T47D (cell line): ENCODE measurements at places on chromosomes 7 and 10.

- no peak for DNase-seq
Measured at GRCh38 chr7:74010407-74010806, 17.6 kb upstream of the ELN start.

DNA sequence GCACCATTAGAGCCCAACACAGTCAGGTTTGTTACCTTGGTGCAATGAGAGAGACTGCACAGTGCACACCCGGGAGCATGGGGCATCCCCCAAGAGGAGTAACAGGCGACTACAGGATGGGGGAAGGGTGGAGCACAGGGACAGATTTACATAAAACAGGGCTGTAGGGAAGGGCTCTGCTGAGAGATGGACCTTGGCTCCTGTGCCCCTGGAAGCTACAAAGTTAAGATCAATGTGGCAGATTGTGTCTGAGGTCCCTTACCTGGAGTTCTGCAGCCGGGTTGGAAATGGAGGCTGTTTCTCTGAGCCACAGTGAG lies 13.7 kb upstream of the SLC18A3 start:
- no peak for DNase-seq

DNA sequence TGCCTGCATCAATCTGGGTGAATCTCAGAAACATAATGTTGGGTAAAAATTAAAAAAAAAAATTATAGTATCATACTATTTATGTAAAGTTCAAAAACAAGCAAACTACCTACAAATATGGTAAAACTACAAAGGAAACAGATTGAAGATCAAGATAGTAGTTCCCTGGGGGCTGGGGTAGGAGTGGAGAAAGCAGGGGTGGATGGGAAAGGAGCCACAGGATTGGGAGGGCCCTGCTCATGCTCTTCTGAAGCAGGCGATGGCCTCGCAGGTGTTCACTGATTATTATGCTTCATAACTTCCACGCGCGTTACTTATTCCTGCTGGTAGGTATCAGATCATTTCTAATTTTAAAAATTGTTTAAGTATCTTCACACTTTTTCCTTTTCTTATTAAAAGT lies 96.0 kb upstream of the GATA3 start:
- no peak for DNase-seq

GRCh38 chr7:77940647-77941046 lies 142.1 kb downstream of the PHTF2 start:
- peak; percentile 30 for DNase-seq

- DNase-seq: no peak
Measured at GRCh38 chr10:3480281-3480989, 304.6 kb downstream of the KLF6 start.

DNA sequence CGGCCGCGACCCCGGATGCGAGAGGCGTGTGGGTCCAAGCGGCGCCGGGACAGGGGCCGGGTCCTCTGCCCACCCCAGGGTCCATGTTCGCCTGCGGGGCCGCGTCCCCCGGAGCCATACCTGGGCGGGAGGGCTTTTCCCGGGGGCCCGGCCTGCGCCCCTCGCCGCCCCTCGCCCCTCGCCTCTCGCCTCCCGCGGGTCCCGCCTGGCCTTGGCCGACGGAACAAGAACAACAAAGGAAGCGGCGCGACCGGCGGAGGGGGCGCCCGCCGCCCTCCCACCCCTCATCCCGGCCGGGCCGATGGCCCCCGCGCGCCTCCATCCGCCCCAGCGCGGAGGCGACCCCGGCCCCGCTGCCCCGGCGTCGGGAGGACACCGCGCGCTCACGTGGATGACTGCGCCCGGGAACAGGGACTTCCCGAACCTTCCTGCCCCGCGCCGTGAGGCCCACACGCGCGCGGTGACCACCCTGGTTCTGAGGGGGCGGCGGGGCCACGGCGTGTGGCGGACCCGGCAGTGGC lies 348.2 kb downstream of the DNAJB6 start:
- no peak for DNase-seq
